Ureter (tissue), 1 donor: ENCODE measurements at places on chromosomes 6 and 20.
A peak's percentile ranks its signal among the peaks of the same experiment; 100 is the strongest.

GRCh38 chr6:166369782-166370181, 13.0 kb downstream of the MPC1 start:
- DNase-seq = no peak

- no peak for DNase-seq
These were observed 84.8 kb downstream of the TRERF1 start for GRCh38 chr6:42366999-42367352.

GRCh38 chr20:24911461-24911860, 37.6 kb upstream of the CST7 start:
- no peak for DNase-seq

GRCh38 chr6:147933224-147933623, 409.4 kb upstream of the SASH1 start:
- no peak for DNase-seq

- no peak for DNase-seq
These were observed 75.9 kb downstream of the PLCG1 start for GRCh38 chr20:41213150-41213820.

DNA sequence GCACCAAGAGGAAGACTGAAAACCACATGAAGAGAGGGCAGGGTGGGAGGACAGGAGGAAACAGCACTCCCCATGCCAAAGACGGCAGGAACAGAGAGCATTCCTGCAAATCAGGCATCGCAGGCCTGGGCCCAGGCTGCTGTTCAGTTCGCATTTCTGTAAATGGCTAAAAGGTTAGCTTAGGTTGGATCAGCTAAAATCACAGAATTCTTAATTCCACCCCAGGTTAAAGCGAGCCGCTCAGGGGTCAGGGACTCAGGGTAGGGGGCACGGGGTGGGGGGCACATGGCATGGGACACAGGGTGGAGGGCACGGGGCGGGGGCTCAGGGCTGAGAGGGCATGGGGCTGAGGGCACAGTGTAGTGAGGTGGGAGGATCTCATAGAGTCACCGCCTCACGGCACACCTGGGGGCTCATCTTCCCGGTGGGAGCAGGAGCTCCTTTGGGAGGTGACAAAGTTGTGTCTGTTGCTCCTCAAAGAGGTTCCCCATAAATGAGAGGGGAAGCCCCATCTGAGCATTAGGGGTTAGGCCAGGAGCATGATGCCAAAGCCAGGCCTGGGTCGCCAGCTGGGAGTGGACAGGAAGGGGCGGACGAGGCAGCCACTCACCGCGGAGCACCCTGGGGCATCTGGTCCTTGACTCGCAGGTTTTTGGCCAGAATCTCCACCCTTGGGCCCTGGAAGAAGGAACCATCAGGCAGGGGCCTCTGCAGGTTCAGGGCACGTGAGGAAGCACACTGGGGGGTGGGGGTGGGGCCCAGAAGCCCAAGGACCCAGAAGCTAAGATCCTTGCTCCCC, 200.7 kb downstream of the PREX1 start:
- no peak for DNase-seq

- no peak for DNase-seq
These were observed 686.1 kb downstream of the HACE1 start for GRCh38 chr6:104173668-104174067.

DNA sequence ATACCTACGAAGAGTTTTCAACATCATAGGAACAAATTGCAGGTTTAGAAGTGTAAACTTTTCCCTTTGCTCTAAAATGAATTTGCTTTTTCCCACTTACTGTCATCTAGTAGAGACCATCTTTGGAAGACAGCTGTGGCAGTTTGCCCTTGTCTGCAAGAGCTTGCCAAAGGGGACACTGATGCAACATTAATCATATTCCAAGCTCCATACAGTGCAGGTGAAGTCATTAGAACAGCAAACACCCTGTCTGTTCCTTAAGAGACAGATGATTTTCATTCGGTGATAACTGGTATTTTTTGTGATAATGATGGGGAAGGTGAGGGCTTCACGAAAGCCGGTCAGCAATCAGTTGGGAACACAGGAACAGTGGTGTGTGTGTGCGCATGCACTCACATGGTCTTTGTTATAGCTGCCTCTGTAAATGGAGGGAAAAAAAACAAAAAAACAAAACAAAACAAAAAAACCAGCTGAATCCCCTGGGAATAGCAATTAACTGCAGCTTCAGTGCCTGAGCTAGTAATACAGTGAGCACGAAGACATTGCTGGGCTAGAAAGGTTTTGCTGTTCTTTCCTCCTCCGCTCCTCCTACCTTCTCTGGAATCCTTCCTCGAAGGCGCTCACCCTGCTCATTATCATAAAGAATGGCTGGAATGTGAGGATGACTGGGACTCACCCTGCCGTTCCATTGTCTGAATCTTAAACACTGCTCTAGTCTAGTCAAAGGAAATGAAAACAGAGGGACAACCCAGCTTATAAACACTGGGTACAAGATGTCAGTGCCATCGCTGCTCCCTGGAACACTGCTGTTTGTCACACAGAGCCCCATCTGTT, 35.2 kb upstream of the KIF13A start:
- no peak for DNase-seq

GRCh38 chr6:128528241-128528640, 7.8 kb upstream of the PTPRK start:
- no peak for DNase-seq

DNA sequence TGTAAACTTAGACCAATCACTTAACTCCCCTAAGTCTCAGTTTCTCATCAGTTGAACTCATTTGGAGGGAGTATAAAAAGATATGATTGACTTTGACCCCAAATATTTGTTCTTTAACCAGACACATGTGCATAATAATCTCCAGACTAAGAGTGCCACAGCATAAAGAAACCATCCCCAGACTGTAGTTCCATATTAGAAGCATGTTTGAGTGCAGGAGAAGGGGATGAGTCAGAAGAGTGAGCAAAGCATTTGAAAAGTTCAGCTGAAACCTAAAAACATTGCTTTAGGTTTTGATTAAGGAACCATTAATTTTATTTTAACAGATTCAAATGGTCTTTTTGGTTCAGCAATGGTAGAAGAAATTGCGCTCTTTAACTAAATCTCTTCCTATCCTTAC, 654.8 kb downstream of the UTRN start:
- DNase-seq = no peak

DNA sequence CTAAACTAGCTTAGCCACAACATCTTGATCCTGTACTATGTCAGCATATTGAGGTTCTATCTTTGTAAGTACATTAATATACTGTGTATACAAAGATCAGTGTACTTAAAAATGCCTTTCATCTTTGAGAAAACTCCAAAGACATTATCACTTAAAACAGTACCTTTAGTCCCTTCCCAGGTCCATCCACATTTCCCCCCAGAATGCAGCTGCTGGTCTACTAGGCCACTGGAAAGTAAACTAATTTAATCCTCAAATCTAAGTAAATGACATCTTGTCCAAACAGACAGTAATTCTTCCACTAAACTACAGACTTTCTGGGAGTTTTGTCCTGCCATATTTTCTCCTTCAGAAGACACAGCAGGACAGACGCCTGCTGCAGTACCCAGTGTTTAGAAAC, 68.7 kb downstream of the SYCP2 start:
- DNase-seq = no peak

DNA sequence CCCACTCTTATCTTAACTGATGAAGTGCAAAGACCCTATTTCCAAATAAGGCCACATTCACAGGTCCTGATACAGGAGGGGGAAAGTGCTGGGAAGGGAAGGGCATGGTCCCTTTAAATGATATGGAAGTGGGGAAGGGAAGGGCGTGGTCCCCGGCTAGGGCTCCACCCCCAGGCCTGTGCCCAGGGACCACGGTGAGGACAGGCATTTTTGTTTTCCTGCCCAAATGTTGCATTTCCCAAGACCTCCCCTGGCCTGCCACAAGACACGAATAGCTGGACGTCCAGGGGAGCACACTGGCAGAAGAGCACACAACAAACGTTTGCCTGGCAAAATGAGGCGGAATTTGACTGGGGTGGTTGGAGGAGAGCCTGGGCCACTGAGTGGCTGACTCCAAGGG, 16.1 kb upstream of the HFE start:
- no peak for DNase-seq

DNA sequence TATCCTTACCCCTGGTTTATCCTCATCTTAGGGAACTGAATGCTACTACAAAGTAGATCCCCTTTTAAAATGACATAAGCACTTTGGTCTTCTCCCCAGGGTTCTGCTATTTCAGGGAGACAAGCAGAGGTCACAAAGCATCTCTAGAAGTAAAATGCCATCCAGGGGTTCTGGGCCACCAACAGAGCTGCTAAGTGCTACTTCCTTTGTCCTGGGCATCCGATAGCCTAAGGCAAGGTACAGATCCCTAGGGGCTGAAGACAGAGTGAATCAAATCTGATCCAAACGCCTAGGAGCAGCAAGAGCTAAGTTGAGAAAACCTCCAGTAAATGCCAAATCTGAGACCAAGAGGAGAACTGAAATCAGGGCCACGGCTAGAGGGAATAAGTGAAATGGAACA, 161.2 kb downstream of the PTPRT start:
- no peak for DNase-seq

- no peak for DNase-seq
These were observed 140.2 kb upstream of the PHACTR1 start for GRCh38 chr6:12576389-12576788.

DNA sequence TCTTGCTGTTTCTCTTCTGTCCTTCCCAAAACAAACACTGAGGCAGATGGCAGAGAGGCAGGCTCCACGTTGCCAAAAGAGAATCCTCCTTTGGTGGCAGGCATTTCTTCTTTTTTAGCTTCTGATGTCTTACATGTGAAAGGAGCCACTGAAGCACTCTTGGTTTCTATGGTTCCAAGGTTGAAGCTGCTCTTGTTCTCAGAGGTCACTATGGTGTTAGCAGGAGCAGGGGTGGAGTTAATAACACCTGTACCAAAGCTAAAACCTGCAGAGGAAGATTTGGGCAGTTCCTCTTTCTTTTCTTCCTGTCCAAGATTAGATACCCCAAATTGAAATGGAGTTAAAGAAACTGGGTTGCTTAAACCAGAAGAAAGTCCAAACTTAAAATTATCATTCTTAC, 28.8 kb downstream of the FAM8A1 start:
- DNase-seq = no peak

GRCh38 chr20:478010-478948, 15.9 kb upstream of the TBC1D20 start:
- DNase-seq = no peak

GRCh38 chr20:58469616-58470015, 45.6 kb downstream of the APCDD1L start:
- no peak for DNase-seq

GRCh38 chr20:10374036-10374435, 60.0 kb downstream of the MKKS start:
- no peak for DNase-seq

- DNase-seq = no peak
These were observed 80.7 kb upstream of the MRAP2 start for GRCh38 chr6:83952830-83953229.

GRCh38 chr6:11198663-11199603, 33.5 kb downstream of the NEDD9 start:
- no peak for DNase-seq

DNA sequence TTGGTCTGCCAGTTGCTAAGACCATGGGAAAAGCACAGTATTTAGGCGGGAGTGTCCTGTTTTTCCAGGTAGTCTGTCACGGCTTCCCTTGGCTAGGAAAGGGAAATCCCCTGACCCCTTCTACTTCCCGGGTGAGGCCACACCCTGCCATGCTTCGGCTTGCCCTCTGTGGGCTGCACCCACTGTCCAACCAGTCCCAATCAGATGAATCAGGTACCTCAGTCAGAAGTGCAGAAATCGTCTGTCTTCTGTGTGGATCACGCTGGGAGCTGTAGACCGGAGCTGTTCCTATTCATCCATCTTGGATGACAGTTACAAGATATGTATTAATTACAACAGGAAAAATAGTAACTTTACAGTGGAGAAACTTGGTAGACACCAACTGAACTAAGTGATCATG, 188.2 kb downstream of the TPBG start:
- DNase-seq = no peak

GRCh38 chr6:4814212-4814611, 38.0 kb downstream of the CDYL start:
- DNase-seq = no peak

- DNase-seq = no peak
These were observed 235.7 kb upstream of the ZNF217 start for GRCh38 chr20:53829255-53829723.

DNA sequence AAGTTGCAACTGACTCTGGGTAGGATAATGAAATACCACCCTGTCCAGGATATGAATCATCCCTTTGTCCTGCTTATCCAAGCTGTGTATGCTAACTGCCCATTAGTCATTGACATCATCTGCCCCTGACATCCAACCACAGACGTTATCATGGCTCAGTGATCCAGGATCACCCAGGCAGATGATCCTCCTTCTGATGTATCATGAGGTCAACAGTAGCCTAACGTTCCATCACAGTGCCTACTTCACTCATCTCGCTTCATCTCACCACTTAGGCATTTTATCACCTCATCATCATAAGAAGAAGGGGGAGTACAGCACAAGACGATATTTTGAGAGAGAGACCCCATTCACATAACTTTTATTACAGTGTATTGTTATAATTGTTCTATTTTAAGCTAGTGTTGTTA, 13.4 kb upstream of the BTN3A2 start:
- no peak for DNase-seq

DNA sequence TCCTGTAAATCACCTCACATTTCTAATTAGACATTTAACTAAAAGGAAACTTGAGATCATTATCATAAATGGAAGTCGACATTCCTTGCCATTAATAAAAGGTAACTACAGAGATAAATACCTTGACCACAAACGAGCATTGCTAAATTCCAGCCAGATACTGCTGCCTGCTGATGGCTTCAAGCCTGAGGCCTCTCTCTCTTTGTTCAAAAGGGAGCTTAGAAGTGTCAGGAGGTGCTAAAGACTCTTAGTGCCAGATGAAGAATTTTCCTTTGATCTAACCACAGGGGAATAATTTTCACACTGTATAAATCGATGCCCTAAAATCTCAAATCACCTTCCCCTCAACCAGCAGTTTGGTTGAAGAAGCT, 248.2 kb upstream of the PMEPA1 start:
- no peak for DNase-seq

- peak; percentile 44 for DNase-seq
These were observed 126.7 kb downstream of the BCAS1 start for GRCh38 chr20:53943522-53944291.

DNA sequence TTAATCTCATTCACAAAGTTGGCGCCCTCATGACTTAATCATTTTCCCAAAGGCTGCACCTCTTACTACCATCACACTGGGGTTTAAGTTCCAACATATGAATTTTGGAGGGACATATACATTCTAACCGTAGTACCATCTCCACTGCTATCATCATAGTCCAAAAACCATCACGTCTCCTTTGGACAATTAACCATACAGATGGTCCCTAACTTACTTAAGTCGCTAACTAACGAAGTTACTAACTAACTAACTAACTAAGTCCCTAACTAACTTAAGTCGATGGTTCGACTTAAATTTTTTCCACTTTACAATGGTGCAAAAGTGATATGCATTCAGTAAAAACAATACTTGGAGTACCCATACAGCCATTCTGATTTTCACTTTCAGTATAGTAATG, 24.0 kb upstream of the TBC1D22B start:
- DNase-seq = no peak

- no peak for DNase-seq
These were observed 4.0 kb downstream of the KIZ start for GRCh38 chr20:21129861-21130260.

- no peak for DNase-seq
These were observed 72.4 kb downstream of the ATG5 start for GRCh38 chr6:106253172-106253571.
